Putamen (tissue), 1 donor: ENCODE measurements at places on chromosomes 4 and X.
A peak's percentile ranks its signal among the peaks of the same experiment; 100 is the strongest.

DNA sequence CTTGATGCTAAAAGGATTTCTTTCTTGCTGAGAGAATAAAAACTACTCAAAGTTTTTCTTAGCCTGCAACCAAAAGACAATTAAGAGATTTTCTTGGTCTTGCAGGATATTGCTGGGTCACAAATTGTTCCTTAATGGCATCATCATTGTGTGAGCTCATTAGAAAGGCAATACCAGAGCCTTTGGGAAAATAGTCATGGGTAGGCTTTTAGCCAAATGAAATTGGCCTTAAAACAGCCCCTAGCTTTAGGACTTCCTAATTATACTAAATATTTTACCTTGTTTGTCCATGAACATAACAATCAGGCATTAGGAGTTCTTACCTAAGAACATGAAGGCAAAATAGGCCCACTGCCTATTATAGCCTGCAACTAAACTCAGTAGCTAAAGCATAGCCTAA lies 10.4 kb upstream of the FAM13A start:
- no peak for DNase-seq

- DNase-seq = peak; percentile 96
These were observed at the start of gene PLRG1 for GRCh38 chr4:154549894-154550790. Gene PLRG1 (minus strand): TSS chr4:154550400. CDS start chr4:154550308, 92 bp downstream.

DNA sequence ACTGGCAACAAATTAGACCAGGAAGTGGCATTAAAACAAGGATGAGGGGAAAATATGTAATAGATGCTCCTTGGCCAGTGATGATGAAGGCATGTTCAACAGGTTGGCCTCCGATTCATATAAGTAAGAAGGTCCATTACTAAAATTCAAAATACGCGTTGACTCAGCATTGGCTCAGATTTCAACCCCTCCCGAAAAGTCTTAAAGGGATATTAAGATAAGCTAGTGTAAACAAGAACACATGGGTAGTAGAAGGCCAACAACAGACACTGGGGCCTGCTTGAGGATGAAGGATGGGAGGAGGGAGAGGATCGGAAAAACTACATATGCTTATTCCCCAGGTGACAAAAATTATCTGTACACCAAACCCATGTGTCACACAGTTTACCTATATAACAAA lies 19.1 kb upstream of the LAP3 start:
- DNase-seq = no peak

- no peak for DNase-seq
These were observed 16.7 kb upstream of the MSX1 start for GRCh38 chr4:4842476-4843441.

- DNase-seq = no peak
These were observed 8.1 kb downstream of the IGBP1 start for GRCh38 chrX:70141373-70141772.

DNA sequence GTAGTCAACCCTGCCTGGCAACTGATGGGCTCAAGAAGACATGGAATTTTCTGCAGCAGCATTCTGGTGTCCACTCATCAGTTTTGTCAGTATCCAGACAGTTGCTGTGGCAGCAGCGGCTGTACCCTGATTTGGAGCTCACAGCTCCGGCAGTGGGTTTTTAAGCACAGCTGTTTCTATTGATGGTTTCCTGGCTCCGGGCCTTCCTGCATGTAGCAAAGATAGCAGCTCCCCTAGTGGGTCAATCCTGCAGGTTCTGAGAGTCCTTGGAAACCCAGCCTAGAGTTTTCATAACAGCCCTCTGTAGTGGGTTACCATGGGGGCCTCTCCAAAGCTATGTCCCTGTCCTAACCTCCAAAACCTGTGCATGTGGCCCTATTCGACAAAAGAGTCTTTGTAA lies 84.0 kb upstream of the ATP6AP2 start:
- peak; percentile 7 for DNase-seq

- no peak for DNase-seq
These were observed 60.6 kb downstream of the HTRA3 start for GRCh38 chr4:8329859-8330761.

DNA sequence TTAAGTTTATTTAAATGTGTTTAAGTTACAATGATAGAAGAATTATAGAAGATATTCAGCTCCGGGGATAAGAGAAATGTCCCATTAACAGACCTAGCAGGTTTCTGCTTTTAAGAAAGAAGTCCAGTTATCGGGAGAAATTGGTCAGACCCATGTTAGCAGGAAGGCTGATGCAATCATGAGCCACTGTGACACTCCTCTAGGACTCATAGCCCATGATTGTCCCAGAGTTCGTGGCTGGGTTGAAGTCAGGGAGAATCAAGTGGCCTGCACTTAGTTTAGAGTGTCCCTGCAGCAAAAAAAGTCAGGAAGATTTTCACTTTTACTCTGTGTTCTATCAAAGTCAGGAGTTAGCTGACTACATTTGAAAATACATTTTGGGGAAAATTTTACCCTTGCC lies 72.0 kb downstream of the TMEM144 start:
- no peak for DNase-seq

GRCh38 chrX:130171446-130172126 lies at the start of gene RAB33A:
Gene RAB33A (plus strand): TSS chrX:130171962. CDS start chrX:130172063, 101 bp downstream.
- DNase-seq = peak; percentile 87

DNA sequence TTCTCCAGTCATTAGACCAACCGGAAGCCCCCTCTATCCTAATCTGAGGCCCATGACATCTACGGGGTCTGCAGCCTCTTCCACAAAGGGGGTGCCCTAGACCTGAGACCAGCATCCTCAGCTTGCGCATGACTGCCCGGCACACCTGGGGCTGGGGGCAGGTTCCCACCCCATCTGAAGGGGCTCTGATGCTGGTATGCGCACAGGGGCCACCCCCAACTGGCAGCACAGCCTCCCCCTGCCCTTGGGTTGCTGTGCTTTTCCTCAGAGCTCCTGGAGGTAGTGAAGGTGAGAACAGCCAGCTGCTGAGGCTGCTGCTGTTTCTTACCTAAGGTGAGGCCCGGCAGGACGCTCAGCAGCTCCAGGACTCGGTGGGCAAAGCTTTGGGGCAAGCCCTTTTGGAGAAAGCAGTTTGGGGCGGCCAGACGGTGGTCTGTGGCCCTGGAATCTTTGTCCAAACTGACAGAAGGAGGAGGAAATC lies 18.9 kb upstream of the CPLX1 start:
- DNase-seq = no peak

DNA sequence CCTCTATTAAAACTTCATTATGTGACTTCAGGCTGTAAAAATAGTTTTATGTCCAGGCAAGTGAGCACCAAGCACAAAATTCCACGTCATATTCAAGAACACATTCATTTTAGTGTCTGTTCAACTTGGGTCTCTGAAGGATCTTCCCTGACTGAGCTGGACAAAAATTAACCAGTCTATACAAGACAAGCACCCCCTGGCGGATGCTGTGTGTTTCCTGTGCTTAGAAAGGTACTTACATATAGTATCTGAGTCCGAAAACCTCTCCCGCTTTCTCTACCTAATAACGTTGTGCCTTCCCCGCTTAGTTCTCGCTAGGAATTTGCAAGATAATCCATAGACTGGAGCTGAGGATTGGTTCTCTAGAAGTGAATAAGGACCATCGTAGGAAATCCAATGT lies 2214.5 kb upstream of the TENM3 start:
- DNase-seq = peak; percentile 6

GRCh38 chr4:98976716-98977115 lies 18.8 kb upstream of the METAP1 start:
- DNase-seq = no peak

DNA sequence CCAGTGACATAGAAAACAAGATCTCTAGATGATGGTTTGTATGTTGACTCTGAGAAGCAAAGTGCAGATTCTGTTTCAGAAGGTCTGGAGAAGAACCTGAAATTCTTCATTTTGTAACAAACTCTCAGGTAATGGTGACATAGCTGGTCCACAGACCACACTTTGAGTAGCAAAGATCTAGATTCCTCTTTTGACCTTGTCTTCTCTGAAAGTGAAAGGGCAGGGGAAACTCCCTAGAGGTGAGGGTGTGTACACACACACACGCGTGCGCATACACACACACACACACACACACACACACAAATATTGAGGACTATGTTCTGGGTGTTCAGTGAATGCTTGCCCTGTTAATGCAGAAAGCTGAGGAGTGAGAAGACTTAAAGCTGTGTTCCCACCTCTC lies 110.1 kb downstream of the NHSL2 start:
- no peak for DNase-seq
